ENCODE measurements at places on chromosomes 5 and 9.

DNA sequence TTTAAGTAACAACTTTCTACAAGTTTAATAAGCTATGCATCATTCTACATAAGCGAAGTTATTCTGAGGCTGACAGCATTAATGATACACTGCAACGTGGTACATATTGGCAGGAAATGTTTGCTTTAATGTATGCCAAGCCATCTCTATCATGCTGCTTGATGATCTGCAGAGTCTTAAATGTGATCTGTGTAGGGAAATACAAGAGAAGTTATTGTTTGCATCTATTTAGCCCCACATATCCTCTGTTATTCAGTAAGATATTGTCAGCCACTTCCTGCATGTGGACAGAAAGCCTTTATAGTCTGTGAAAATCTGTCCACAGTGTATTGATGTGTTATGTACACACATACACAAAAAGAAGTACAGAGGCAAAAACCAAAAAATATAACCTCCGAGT lies 193.1 kb upstream of the FREM1 start:
- DNase-seq: no peak

DNA sequence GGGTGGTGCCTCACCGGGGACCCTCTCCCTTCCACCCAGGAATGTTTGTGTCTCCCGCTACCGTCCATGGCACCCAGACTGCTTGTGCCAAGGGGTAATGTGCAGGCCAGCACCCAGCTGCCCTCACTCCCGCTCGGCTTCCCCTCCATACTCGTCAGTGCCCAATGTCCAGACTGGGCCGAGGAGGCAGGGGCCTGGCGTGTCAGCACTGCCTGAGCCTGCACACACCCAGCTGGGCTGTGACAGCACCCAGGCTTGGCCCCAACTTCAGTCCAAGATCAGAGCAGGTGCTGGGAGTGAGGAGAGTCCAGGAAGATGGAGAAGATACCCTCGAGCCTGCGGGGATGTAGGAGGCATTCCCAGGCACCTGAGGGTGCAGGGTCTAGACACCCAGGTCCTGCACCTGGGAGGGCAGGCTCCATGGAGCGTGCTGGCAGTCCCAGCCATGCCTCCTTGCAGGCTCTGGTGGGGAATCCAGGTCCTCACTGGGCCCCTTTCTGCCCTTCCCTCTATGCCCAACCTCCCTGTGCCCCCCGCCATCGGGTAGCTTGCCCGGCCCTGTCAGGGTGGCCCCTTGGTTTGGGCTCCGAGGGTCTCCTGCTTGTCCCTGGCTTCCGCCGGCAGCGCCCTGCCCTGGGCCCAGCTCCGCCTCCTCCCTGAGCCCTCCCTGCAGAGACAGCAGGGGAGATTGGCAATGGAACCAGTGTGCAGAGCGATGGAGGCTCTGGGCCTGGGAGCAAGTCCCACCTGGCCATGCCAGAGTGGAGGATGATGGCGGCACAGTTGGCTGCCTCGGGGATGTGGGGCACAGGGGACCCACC lies 250.8 kb upstream of the EDIL3 start:
- DNase-seq: no peak

GRCh38 chr9:13069498-13069897 lies 210.0 kb downstream of the MPDZ start:
- no peak for DNase-seq

DNA sequence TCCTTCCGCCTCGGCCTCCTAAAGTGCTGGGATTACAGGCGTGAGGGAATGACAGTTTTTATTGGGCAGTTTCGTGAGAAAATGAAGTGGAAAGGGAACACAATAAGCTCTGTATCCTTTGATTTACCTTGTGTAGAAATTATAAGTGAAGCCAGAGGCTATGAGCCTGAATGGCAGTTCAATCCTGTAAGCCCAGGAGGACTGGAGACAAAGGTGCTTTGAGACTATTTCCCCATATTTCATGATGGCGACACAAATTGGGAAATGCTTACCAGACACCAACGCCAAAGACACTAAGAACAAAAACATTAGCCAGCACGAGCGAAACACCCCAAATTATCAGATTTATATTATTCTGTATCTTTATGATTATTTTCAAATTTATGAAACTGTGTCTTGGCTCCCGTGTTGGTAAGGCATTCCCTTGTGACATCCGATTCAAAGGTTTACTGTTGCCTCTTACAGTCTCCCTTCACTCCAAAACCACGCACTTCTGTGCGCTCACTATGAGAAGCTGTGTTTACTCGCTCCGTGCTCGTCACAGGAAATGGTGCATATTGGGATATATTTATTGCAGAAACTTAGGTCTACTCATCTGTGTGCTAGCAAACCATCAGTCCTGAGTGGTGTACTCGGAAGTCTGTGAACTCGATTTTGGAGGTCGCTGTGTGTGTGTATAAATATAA lies 73.9 kb downstream of the SH3PXD2B start:
- no peak for DNase-seq

DNA sequence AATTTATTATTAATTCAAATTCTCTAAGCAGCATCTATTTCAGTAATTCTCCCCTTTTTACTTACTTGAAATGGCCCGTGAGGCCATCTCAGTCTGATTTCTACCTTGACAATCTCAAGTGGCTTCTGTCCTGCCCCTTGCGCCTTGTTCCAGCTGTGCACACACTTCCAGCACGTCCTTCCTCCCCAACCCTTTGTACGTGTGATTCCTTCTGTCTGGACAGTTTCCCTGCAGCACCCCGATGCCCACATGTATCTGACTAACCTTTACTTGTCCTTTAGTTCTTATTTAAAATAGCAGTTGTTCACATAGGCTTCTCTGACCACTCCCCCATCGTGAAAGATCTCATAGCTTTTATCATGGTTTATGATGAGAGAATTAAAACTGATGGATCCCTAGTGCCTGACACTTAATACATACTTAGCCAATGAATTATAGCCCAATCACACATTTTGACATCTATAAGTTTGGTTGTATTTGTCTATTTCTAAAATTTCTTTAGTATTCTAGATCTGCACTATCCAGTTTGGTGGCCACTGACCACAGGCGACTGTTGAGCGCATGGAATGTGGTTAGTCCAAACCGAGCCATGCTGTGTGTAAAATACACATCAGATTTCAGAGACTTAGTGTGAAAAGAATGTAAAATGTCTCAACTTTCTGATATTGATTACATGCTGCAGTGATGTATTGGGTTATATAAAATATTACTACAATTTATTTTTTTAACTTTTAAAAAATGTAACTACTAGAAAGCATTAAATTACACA lies 14.3 kb downstream of the ZBTB34 start:
- DNase-seq: no peak

DNA sequence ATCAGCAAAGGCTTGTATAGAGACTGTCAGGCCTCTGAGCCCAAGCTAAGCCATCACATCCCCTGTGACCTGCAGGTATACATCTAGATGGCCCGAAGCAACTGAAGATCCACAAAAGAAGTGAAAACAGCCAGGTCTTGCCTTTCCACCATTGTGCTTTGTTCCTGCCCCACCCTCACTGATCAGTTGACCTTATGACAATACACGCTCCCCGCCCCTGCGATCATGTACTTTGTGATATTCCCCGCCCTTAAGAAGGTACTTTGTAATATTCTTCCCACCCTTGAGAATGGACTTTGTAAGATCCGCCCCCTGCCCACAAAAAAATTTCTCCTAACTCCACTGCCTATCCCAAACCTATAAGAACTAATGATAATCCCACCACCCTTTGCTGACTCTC lies 18.6 kb upstream of the NPM1 start:
- DNase-seq: no peak

- no peak for DNase-seq
Observed at GRCh38 chr9:16653491-16654399, 216.7 kb downstream of the BNC2 start.

GRCh38 chr5:174427304-174427703 lies 297.1 kb upstream of the MSX2 start:
- no peak for DNase-seq

DNA sequence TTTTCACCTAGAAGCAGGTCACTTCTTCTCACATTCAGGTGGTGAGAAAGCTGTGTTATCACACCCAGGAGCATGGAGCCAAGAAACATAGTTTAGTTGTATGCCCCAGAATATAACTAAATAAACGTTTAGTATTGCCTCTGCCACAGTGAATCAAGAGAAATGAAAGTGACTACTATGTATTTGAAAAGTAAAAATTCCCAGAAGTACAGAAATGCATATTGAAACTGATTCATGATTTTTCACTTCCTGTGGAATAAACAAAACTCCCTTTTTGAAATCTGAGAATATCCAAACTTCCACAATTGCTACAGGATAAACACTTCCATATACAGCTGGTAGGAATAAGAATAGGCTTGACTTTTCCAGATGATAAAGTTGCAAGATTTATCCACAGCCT lies 15.3 kb upstream of the NINJ1 start:
- DNase-seq: peak; percentile 17

GRCh38 chr5:178273665-178274541 lies 41.3 kb upstream of the PHYKPL start:
- no peak for DNase-seq

DNA sequence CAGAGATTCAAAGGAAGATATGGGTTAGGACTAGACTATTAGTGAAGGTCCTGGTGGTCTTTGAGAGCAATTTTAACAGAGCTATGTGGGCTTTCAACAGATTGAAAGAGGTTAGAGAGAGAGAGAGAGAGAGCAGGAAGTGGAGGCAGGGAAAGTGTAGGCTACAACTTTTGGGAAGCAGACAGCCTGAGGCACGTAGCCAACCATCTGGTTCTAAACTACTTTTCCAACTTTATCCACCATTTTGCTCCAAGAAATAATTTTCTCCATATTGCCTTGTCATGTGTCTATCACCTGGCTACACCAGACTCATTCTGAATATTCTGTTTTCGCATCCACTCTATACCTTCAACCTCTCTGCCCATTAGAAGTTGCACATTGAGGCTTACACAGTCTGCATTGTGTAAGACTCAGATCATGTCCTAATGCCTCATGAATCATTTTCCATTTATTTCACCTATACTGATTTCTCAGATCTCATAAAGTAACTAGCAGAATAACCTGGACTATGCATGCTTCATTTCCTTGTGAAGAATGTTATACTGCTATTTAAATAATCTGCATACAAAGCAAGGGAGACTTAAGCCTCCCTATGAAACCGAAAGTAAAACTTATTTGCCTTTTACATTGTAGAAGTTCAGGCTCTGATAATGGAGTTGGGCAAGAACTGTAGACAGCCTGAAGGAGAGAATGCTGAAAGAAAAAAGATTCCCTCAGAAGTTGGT lies 235.6 kb downstream of the ELAVL2 start:
- no peak for DNase-seq

GRCh38 chr5:53908757-53909156 lies 348.3 kb downstream of the NDUFS4 start:
- no peak for DNase-seq

DNA sequence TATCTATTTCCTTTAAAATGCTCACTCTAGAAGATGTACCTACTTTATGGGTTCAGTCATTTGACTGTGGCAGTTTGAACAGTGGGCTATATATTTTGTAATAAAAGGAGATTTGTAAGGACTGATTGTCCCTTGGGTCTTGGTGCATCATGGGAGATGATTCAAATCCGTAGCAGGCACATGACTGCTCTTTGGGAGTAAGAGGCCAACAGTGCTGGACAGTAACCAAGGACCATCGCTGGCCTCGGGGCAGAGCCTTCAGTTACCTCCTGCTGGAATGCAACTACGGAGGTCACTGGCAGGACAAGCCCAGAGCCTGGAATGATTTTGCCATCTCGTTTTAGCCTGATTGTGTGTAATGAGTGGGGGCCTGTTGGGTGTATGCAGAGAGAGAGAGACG lies 7.0 kb upstream of the MAMDC2 start:
- DNase-seq: no peak

- DNase-seq: no peak
Observed at GRCh38 chr9:304519-305185, 90.0 kb downstream of the DOCK8 start.

- no peak for DNase-seq
Observed at GRCh38 chr5:36232533-36232932, 9.2 kb downstream of the NADK2 start.

- DNase-seq: no peak
Observed at GRCh38 chr9:21527579-21527978, 45.5 kb upstream of the IFNE start.

DNA sequence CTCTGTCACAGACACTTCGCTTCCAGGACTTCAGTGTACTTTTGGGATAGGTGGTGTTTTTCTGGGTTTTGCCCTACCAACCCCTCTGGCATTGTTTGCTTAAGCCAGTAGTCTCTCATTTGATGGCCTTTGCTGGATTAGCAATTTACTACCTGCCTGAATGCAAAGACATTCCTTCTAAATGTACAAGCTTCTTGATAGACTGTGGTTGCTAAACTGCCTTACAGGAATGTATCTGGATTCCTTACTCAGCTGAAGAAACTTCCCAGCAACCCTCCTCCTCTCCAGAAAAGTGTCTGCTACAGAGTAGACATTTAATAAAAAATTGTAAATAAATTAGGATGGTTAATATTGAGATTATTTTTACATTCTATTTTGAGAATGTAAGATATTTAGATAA lies 1916.7 kb downstream of the EFNA5 start:
- DNase-seq: no peak

- no peak for DNase-seq
Observed at GRCh38 chr9:105138306-105138801, 106.1 kb upstream of the SLC44A1 start.

GRCh38 chr5:141778206-141778605 lies 96.2 kb upstream of the ARAP3 start:
- DNase-seq: no peak

DNA sequence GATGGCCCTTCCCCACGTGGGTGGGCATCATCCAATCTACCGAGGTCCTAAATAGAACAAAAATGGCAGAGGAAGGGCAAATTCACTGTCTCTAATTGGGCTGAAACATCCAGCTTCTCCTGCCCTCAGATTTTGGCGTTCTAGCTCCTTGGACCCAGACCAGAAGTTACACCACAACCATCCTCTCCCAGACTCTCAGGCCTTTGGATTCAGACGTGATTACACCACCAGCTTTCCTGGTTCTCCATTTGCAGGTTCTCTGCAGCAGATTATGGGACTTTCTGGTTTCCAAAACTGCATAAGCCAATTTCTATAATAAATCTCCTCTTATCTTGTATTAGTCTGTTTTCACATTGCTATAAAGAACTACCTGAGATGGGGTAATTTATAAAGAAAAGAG lies 73.6 kb upstream of the STARD4 start:
- DNase-seq: no peak

DNA sequence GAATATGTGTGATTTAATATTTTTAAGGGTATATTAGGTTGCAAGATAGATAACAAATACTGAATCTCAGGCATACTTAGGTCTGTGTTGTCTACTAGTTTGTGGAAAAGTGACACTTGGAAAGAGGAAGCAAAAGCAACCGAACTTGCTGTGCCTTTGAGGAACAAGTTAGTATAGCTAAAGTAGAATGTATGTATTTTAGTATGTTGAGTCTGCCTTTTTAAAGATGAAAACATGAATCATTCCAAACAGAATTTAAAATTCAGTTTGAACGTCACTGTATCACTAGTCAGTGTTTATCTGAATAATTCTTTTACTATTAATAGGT lies 12.9 kb downstream of the TLE4 start:
- DNase-seq: no peak

DNA sequence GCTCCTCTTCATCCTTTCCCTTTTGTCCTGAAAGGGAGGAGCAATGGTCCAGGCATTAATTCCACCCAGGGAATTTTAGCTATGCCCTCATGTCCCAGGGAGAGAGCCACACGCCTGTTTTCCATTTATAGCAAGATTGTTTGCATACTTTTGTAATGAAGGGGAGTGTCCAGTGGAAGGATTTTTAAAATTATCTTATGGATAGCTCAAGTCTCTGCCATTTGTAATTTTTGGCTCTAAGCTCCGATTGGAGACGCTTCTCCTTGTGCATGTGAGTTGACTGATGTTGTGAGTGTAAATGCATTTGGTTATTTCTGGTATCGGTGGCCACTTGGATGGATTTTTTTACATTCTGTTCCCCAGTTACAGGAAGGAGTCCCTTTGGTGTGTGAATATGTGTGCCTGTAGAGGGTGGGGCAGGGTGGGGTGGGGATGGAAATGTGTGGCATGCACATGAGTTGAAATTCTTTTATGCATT lies 7.2 kb upstream of the RPL26L1 start:
- no peak for DNase-seq

Data from T-helper 1 cell (primary cell).